ENCODE measurements at places on chromosomes 13 and 19. TPM values are rescaled to one million over a fixed set of nuclear protein-coding genes. Genes with fewer than 3 reads are reported as not detected.

Gene FXYD7
- polyA plus RNA-seq, result 35.7 TPM

Gene IZUMO2
- polyA plus RNA-seq, result not detected

Gene TPRX2
- polyA plus RNA-seq, result not detected

Gene CHAF1A
- polyA plus RNA-seq, result 3.1 TPM
